ENCODE measurements at places on chromosomes 6 and 20.

DNA sequence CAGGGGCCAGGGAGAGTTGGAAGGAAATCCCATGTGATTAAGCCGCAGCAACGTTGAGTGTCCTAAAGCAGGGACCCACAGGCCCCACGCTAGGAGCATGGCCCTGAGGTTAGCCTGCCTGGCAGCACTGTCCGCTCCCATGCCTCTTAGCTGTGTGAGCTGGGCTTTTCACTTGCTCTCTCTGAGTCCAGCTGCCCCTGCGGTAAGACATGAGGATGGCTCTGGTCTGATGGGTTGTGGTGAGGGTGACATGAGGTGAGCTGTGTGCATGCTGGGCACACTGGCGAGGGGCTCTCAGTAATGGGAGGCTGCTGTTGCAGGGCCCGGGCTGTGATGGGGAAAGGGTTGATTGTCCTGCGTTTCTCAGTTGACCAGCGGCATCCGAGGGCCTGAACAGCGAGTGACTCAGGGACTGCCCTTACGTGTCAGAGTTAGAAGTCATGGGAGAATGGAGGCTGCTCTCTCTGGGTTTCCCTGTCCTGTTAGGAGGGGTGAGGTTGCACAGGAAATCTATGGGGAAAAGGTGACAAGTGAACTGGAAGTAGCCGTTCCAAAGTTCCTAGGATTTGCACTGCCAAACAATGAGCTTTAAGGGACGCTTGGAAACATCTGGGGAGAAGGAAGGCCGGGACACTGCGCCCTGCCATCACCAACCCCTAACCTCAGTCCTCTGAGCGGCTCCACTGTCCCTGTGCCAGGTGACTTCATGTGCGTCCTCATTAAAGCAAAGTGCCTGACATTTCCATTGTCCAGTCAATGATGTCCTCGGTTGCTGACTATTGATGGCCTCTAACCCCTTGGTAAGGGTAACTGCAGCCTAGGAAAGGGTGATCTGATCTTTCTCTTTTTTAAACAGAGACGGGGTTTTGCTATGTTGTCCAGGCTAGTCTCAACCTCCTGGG lies 51.3 kb downstream of the ADNP start:
- no peak for DNase-seq

- DNase-seq: no peak
Measured at GRCh38 chr20:17635332-17636244, 46.5 kb downstream of the RRBP1 start.

GRCh38 chr20:8077137-8077466 lies 55.0 kb upstream of the PLCB1 start:
- DNase-seq: no peak

GRCh38 chr20:19078448-19079373 lies 133.7 kb upstream of the SLC24A3 start:
- no peak for DNase-seq

GRCh38 chr6:16331384-16332174 lies 93.2 kb downstream of the GMPR start:
- DNase-seq: peak; percentile 48

DNA sequence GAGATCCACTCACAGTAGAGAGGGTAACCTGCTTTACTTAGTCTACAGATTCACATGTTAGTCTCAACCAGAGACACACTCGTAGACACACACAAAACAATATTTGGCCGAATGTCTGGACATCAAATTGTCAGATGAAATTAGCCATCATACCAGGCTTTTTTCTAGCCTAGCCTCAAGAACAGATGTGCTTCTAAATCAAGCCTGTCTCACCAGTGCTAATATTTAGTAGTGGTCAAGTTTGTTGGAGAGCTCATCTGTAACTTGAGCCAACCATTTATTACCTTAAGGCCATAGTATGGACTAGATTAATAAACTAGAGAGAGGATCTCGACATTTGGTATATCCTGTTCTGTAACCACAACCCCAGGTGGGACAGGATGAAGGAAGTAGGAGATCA lies 1118.8 kb upstream of the MAP3K7 start:
- no peak for DNase-seq

- DNase-seq: no peak
Measured at GRCh38 chr6:140718021-140718420, 1343.6 kb upstream of the CITED2 start.

DNA sequence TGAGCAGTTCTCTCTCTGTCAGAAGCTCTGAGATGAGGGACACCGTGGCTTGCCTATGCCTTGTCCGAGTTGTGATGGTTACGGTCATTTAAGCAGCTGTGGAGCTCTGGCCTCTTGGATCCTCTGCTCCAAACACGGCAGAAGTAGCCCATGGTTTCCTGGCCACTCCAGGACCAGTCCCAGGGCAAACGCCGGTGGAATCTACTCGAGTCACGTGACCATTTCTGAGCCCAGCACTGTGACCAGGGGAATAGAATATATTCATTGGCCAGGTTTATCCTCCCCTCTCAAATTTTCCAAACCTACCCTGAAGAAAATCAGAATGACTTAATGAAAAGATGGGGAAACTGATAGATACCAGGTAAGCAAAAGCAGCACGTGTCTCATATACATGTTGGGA lies 152.8 kb downstream of the TTLL2 start:
- DNase-seq: no peak

GRCh38 chr6:14596410-14596809 lies 478.8 kb downstream of the CD83 start:
- DNase-seq: peak; percentile 44

DNA sequence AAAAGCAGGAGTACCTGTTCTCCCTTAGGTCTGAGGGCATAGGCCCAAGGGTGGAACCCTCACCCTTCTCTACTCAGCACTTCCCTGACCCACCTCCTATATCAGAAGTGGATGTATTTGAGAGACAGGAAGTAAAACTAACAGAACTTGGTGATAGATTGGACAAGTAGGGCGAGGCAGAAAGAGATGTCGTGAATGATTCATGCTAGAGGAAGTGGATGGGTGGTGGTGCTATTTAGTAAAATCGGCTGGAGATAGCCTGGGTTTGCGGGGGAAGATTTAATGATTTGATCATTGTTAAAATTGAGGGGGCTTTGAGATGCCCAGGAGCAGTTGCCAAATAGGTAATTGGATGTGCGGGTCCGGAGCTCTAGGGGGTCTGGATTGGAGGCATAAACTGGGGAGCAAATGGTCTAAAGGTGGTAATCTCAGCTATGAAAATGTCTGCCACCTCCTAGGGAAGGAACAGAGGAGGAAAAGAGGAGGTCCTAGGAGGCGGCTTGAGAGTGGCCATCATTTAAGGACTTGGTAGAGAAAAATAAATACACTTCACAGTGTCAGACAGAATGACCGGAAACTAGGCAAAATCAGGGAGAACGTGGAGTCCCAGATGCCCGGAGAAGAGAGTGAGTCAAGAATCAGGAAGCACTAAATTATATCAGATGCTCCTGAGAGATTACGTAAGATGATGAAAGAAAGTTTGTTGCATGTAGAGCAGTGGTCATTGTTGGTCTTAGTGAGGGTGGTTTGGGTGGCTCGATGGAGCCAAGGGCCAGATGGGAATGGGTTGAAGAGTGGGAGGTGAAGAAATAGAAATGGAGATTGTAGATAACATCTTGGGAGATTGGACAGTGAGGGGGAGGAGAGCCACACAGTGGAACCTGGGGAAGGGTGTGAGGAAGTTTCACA lies 142.0 kb downstream of the CEP57L1 start:
- DNase-seq: no peak

DNA sequence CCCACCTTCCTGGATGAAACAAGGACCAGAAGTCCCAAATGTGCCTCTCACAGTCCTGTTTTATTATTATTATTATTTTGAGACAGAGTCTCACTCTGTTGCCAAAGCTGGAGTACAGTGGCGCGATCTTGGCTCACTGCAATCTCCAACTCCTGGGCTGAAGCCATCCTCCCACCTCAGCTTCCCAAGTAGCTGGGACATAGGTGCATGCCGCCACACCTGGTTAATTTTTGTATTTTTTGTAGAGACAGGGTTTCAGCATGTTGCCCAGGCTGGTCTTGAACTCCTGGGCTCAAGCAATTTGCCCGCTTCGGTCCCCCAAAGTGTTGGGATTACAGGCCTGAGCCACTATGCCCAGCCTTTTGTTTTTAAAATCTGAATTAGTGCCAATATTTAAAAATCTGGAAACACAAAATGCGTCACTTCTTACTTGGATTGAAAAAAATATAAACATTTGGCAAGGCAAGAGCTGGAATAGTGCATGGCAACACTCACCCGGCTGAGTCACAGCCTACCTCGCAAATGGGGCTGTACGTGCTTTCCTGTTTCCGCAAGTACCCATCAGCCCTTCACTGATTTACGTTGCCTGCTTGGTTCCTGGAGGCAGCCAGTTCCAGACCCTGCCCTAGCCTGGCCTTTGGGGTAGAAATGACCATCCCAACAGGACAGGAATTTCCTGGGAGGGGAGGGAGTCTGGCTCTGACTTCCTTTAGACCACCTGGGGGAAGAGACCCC lies 6.3 kb downstream of the SDCBP2 start:
- peak; percentile 85 for DNase-seq

DNA sequence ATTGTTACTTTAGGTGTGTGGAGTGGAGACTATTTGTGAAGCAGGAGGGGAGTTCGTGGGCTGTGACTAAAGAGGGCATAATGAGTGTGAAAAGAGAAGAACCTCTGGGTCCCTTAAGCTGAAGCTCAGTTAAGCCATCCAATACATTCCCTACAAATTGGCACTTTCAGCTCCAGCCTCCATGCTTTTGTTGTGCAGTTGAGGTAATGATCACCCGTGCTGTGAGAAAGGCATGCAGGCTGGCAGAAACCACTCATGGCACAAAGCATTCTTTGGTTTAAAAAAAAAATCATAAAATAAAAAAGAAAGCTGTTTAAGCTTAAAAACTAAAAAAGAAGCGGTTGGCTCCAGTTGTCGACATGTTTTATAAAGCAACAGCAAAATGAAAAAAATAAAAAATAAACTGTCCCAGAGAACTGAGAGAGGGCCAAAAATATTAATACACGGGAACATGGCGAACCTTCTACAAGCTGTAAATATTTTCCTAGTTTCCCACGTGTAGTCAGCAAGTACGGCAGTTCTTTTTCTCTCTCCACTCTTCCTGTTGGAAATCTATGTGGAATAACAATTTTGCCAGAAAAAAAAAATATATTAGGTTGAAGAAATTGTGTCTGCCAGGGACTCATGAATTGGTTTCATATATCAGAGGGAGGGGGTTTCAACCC lies 82.2 kb downstream of the ANKRD60 start:
- DNase-seq: no peak

GRCh38 chr6:1869308-1869707 lies 259.6 kb downstream of the FOXC1 start:
- DNase-seq: no peak

DNA sequence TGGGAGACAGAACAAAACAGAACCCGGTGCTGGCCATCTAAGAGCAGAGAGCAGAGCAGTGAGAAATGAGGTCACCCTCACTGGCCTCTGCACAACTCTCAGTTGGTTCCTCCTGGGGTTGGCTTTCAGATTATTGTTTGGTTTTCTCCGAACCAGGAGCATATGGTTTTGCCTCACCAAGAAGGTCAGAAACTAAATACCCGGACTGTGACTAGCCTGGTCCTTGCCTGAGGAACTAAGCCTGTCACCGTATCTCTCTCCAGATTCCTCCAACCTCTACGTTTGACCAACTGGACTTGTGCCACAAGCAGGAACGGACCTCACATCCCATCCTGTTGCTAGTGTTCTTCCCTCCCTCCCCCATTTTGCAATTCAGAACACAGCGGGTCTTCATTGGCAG lies 450.4 kb upstream of the JARID2 start:
- no peak for DNase-seq

DNA sequence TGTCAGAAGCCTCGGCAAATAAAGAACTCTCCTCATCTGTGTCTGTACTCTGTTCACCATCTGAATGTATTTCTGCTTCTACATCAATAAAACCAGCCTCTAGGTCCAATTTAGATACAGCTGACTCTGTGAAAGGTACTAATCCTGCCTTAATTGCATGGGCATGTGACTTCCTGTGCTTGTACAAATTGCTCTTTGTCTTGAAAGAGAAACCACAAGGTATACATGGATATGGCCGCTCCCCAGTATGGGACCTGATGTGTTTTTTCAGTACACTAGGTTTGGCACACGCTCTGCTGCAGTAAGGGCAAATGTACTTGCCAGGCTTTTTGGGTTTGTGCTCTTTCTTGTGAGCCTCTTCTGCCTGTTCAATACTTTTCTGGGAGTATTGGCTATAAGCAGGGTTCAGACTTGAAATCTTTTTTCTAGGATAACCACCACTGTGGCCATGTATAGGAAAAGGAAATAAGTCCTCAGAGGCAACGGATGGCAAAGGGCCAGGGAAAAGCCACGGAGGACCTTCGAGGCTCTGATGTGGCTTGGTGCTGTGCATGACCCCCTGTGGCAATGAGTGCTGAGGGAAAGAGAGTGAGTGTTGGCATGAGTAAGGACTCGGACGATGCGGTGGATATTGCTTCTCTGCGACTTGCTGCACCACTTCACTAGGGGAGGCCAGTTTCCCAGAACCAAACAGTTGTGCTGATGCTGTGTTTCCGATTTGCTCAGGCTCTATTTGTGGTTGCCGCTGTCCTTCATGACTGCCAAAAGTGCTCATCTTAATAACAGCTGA lies 170.9 kb downstream of the HIVEP2 start:
- DNase-seq: no peak

DNA sequence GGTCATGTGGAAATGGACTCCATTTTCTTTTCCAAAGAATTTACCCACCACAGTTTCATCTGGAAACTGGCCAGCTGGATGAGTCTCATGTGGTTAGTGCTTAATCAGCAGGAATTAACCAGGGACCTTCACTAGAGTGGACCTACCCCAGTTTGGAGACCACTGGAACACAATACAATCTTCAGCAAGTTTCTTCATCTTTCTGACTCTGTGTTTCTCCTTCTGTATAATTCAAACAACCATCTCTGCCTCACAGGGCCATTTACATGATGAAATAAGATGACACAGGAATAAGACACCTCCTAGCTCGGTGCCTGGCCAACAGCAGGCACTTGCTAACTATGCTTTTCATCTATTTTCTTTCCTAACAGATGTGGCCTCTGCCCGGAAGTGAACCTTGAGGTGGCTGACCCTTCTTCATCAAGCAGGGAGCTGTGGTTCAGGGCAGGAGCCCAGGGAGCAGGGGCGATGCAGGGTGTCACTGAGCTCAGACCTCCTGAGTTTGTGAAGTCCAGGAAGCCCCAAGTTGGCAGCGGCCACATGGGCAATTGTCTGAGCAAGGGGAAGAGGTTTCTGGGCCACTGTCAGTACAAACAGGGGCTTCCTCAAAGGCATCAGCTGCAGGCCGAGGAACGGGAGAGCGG lies 98.8 kb downstream of the SOD2 start:
- DNase-seq: peak; percentile 13

GRCh38 chr6:21769405-21769861 lies 175.9 kb downstream of the SOX4 start:
- peak; percentile 61 for DNase-seq

- peak; percentile 93 for DNase-seq
Measured at GRCh38 chr6:97947841-97948240, 664.8 kb upstream of the MMS22L start.
